ENCODE measurements at places on chromosomes 5 and 9.

GRCh38 chr5:66702426-66702825 lies 106.2 kb downstream of the MAST4 start:
- no peak for DNase-seq

DNA sequence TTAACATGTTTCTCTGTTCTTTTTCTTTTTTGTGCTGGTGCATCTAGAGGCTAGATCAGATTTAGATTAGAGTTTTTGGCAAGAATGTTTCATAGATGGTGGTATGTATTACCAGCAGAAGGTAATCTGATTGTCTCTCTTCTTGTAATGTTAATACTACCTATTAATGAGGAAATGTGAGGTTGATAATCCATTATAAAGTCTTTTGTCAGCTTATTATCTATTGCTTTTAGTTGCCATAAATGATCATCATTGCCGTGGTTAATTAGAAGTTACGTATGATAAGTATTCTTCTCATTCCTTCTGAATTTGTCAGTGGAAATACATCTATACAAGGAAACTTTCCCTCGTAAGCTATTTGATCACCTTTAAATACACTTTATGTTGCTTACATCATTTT lies 135.0 kb downstream of the PAM start:
- no peak for DNase-seq

DNA sequence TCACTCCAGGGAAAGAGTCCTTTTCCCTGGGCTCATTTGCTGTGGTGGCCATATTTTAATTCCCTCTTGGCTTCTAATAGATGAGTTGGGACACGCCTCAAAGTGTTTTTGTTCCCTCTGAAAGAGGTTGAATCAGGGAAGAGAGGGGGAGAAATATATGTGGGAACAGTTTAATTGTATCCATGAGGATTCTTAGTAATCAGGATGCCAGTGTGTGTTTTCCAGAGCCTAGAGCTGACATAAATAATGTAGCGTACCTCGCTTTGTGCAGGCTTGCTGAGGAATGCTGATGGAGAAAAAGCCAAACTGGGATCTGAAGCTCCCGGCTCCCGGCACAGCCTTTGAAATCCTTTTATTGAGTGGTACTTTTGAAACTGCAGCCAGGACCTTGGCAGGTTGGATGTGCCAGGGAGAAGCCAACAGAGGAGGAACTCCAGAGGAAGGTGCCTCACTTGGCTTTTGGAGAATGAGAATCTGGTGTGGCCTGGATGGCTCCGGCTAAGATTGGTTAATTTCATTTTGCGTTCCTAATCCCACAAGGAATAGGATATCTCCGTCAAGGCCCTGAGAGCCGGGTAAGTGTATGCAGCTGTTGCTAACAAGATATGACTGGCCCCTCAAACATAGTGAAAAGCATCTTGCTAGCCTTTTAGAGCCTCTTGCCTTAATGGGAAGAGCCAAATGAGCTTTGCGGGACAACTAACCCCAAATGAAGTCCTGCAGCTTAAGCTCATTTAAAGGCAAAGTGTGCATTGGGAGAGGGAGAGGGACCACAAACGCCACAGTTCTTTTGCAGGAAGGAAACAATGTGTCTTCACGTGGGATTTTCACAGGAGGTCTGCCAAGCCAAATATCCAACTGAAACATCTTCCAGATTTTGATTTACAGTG lies 471.1 kb upstream of the WWC1 start:
- no peak for DNase-seq

DNA sequence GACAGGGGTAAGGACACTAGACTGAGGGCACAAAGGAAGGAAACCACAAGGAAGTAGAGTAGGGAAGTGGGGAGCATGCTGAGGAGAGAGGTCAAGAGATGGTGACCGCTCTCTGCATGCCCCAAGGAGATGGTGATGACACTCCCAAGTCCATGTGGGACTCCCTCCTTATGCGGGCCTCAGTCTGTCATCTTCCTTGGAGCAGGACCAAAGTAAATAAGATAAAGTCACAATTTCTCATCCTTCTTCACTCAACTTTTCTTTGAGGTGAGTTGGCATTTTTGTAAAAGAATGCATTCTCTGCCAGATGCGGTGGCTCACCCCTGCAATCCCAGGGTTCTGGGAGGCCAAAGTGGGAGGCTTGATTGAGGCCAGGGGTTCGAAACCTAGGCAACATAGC lies 256.7 kb downstream of the DOCK8 start:
- DNase-seq, result no peak

GRCh38 chr5:98929710-98930298 lies 997 bp upstream of the CHD1 start:
- no peak for DNase-seq

GRCh38 chr9:63817622-63818518 lies 1467.1 kb downstream of the FOXD4L5 start:
- DNase-seq, result no peak

DNA sequence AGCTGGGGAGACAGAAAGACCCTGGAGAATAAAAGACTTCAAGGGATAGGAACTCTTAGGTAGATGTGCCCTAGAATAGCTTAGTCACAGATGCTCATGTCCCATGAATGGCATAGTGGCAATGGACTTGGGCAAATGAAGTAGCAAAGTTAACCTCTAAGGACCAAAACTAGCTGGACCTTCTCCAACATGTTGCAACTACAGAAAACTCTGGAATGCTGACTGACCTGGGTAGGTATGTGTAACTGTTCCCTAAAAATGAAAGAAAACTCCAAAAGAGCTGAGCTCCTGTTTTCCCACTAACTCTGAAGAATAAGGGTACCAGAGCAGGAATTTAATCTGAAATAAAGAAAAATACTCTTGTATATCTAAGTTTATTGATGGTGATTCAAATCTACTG lies 12.5 kb upstream of the LPAR1 start:
- no peak for DNase-seq

GRCh38 chr5:173191561-173191960 lies 43.4 kb downstream of the NKX2-5 start:
- no peak for DNase-seq

GRCh38 chr5:141779503-141779973 lies 97.5 kb upstream of the ARAP3 start:
- DNase-seq, result no peak

DNA sequence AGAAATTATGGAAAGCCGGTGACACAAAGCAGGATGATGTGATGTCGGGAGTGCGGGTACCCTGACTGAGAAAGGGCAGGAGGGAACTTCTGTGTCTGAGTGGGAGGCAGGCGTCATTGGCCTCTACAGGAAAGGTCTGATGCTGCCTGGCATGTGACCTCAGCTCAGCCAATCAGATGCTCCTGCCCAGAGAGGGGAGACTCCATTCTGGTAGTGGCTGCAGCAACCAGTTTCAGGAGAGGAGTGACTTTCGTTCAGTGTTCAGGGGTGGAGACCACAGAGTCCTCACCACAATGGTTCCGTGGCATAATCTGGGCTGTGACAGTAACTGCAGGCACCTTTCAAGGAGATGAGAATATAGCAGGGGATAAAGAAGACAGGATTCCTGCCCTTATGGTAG lies 6.7 kb upstream of the SFXN1 start:
- no peak for DNase-seq

DNA sequence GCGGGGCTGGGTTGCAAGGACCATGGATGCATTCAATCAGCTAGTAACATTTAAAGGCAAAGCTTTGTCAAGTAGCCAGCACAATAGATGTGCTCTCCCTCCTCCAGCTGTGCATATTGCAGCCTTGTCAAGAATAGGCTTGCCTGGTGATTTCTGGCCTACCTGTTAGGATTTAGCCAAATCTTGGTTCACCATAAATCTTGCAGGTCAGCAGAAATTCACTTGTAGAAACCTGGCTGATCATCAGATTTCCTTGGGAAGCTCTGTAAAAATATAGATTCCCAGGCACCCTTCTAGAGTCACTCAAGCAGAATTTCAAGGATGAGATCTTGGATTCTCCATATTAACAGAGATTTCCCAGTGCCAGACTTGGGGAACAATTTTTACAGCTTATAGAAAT lies 152.2 kb upstream of the SLC12A2 start:
- no peak for DNase-seq

DNA sequence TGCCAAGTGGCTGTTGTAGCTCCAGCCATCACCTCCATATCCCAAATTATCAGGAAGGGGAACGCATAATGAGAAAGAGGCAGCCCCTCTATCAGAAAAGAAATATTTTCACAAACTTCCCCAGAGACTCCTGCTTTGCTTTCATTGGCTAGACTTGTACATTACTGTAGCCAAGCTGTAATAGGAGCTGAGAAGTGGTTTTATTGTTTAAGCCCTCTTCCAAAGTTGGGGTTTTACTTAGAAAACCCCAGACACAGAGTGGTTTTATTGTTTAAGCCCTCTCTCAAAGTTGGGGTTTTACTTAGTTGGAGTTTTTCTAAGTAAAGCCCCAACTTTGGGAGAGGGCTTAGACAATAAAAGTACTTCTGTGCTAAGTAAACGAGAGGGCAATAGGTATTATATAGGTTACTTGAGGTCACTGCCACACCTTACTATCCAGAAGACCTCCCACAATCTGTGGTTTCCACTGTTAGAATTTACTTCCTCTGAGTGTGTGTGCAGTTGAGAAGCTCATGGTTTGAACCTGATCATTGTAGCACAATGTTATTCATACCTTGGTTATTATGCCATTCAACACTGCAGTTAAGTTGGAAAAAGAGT lies 215.7 kb upstream of the OTULINL start:
- no peak for DNase-seq

DNA sequence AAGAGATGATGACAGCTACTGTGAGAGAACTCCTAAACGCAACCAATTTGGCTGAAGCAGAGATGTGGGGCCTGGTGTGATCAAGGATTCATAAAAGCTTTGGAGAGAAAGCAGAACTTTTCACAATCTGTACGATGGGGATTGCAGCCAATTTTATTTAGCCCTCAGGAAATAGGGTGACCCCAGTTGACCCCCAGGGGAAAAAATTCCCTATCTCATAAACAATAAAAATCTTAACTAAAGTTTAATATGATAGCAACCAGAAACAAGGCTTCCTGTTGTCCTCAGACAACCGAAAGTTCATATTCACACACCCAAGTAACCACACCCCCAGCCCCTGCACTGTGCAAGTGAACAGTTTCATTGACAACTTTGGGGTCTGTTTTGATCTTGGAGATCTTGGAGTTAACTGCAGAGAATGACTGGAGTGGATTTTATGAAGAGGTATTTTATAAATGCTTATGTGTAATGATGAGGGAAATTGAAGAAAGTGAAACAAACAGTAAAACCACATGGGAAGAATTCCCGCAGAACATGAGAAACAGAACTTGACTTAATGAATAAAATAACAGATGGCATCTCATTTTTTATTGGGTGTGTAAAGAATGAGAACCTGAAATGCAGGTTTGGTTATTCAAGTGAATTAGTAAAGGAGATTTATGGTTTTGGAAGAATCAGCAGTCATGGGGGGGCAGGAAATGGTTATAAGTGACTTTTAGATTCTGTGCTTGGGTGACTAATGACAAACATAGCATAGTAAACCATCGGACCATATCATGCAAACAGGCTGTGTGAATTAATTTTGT lies 94.5 kb downstream of the PDE4D start:
- no peak for DNase-seq

DNA sequence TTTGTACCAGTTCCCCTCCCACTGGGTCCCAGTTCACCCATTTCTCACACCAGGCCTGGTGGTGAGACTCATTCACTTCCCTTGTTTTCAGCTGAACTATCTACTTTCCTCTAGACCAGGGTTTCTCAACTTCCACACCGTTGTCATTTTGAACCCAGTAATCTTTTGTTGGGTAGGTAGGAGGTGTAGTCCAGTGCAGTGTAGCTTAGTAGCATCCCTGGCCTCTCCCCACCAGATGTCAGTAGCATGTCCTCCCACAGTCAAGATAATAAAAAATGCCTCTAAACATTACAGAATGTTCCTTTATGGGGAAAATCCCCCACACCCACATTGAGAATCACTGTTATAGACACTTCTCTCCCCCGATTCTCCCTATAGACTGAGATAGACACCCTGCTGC lies 299.1 kb downstream of the EPB41L4A start:
- DNase-seq, result no peak

GRCh38 chr9:121819428-121820231 lies 168.2 kb downstream of the DAB2IP start:
- DNase-seq, result no peak

- no peak for DNase-seq
Measured at GRCh38 chr9:1938675-1939170, 76.4 kb upstream of the SMARCA2 start.

GRCh38 chr5:10555277-10555684 lies 8.6 kb upstream of the ANKRD33B start:
- peak; percentile 2 for DNase-seq

GRCh38 chr5:95786821-95787418 lies 35.6 kb downstream of the GLRX start:
- no peak for DNase-seq

GRCh38 chr9:107710953-107711352 lies 221.4 kb upstream of the KLF4 start:
- DNase-seq, result no peak

- no peak for DNase-seq
Measured at GRCh38 chr5:139645430-139645871, 2.7 kb upstream of the CXXC5 start.

DNA sequence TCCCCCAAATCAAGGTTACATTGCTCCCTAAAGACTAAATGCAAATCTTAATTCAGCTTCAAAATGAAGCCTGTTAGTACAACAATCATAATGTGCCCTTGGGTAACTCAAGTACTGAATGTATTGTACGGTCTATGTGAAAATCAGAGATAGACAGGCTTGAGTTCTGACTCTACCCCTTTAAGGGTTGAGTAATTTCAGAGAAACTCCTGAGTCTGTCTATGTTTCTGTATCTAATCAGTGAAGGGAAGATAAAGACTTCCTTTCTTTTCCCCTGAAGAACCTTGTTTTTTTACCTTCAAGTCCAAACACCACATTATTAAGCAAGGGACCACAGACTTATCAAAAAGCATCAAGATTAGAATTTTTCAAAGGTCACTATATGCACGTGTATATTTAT lies 108.2 kb downstream of the MPDZ start:
- no peak for DNase-seq

DNA sequence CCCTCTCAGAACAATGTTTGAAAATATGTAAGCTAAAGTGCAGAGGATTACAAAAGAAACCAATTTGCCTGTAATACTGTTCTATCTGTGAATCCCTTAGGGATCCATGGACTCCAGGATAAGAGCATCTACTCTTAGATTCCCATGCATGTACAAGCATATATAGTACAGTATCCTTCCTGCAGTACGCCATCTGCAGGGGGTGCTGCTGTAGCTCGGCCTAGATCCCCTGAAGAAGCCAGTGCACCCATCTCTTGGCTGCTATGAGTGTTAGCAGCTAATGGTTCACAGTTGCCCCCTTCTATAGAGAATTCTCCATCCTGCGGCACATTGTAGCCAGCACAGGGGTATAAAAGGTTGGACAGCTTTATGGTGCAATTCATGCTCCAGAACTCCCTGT lies 61.8 kb upstream of the SLC30A5 start:
- DNase-seq, result no peak

GRCh38 chr9:68871236-68871635 lies 142.7 kb downstream of the PRKACG start:
- DNase-seq, result no peak

- DNase-seq, result peak; percentile 59
Measured at GRCh38 chr5:10307206-10308148, at the start of gene CMBL. TSS of gene CMBL (minus strand) at chr5:10307902. CDS start at chr5:10290762, 17,140 bp downstream.

DNA sequence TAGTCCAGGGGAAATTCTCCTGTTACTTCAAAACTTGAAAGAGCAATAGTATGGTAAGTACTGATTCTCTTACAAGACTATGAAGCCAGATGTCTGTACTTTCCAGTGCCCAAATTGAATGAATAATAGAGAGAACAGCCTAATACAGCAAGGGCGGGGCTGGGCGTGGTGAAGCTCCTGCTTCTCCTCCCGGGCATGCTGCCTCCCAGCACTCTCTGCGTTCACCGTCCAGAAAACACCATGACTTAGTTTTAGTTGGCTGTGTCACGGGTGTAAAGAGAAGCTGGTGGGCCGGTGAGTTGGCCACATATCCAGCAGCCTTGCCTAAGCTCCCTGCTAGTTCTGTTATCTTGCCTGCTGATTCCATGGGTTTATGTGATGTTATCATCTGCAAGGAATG lies 40.7 kb upstream of the ADAMTS2 start:
- no peak for DNase-seq

All from NCI-H1092 (cell line).